ENCODE measurements at places on chromosomes 6 and 20. TPM values are rescaled to one million over a fixed set of nuclear protein-coding genes. Genes with fewer than 3 reads are reported as not detected.

HLA-DRB5 gene
- 3.3 TPM for total RNA-seq

EBF4 gene
- total RNA-seq = 4.3 TPM

HLA-DPB1 gene
- 23.4 TPM for total RNA-seq

ARG1 gene
- total RNA-seq = not detected

CTCFL gene
- total RNA-seq = 0.90 TPM

CTAGE9 gene
- total RNA-seq = not detected

SCUBE3 gene
- 2.7 TPM for total RNA-seq

CDH4 gene
- 3.2 TPM for total RNA-seq

FOXF2 gene
- not detected for total RNA-seq

ZSCAN31 gene
- 3.6 TPM for total RNA-seq

ULBP2 gene
- total RNA-seq = not detected

ZNF341 gene
- total RNA-seq = 6.0 TPM

MYMX gene
- total RNA-seq = 1.1 TPM

IP6K3 gene
- 0.46 TPM for total RNA-seq

EYS gene
- total RNA-seq = 0.11 TPM

LY6G6D gene
- not detected for total RNA-seq

MOG gene
- total RNA-seq = 0.55 TPM

DDX43 gene
- not detected for total RNA-seq

HCRTR2 gene
- total RNA-seq = not detected

MAP7 gene
- 51.1 TPM for total RNA-seq

ANKRD66 gene
- not detected for total RNA-seq

TCF21 gene
- total RNA-seq = not detected

LHFPL5 gene
- not detected for total RNA-seq

NHLRC1 gene
- total RNA-seq = 1.0 TPM

PTCRA gene
- not detected for total RNA-seq

RIPOR3 gene
- total RNA-seq = 0.48 TPM

HSPA12B gene
- total RNA-seq = 2.9 TPM

MAFB gene
- total RNA-seq = 1.0 TPM

OXT gene
- 0.64 TPM for total RNA-seq

WFDC10B gene
- total RNA-seq = not detected

MOXD1 gene
- 2.5 TPM for total RNA-seq

SLC17A3 gene
- total RNA-seq = not detected

C2 gene
- total RNA-seq = 0.86 TPM

POPDC3 gene
- 6.0 TPM for total RNA-seq
